ENCODE measurements at places on chromosomes 1 and 21.

DNA sequence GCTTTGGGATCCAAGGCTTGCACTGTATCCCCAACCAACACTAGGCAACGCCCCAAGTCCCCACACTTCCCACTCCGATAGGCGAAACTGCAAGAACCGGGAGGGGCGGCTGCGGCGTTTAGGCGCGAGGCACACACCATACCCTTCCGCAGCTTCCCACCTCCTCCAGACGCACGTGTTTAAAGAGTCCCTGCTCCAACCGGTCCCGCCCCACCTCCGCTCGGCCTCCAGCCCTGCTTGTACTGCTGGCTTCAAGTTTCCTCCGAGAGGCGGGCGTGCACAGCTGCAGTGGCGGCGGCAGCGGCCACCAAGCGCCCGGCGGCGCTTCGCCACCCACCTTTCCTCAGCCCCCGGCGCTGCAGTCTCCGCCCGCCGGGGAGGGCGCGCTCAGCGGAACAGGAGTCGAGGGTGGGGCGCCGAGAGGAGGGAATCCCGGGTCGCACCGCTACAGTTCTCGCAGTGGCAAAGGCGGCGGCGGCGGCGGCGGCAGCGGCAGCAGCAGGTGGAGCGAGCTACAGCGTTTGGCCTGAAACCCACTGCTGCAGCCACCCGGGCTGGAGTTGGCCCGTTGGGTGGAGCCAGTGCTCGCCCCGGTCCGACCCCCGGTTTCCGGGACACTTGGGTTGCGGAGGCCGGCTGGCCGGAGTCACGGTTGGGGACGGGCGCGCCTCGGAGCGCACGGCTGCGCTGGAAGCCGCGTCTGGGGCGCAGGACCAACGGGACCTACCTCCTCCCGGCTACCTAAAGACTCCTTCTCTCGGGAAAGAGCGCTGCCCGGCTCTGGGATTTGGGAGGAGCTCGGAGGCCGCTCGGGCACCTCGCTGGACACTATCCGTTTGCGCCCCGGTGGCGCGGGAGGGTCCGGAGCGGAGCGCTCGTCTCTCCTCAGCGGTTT, at the start of gene CNIH3:
Gene CNIH3 (plus strand): TSS at position 457 of the 895 bp plus-strand sequence. CDS start 858 bp downstream, outside the sequence.
- peak; percentile 90 for DNase-seq

DNA sequence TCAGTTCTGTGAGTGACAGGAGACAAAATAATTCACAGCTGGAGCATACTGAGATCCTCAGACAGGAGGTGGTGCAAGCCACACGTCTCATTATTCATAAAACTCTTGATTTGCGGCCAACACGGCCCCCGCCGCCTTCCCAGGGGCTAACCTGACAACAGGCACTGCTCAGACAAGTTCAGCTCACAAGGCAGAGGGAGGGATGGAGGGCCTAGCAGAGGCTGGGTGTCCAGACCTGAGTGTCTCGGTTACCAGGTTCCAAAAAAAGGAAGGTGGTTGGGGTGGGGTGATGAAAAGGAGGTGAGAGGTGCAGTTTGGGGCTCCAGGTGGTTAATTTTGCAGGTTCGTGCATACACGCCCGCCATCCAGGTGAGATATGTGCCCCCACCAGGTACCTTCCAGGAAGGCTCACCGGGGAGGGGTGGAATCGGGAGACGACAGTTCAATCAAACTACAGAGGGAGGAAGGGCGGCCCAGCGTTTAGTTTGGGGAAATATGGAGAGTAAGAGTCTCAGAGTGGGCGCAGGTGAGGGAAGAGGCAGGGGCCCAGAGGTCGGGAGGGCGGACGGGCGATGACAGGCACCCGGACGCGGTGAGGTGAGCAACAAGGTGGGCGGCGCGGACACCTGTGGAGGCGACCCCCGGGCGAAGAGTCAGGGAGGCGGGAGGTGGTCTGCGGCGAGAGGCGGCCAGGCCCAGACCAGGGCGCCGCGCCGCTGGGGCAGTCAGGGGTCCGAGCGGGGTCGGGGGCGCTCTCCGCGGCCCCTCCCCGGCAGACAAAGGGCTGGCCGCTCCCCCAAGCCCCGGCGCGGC, 629 bp downstream of the CTNNBIP1 start:
- DNase-seq = no peak

DNA sequence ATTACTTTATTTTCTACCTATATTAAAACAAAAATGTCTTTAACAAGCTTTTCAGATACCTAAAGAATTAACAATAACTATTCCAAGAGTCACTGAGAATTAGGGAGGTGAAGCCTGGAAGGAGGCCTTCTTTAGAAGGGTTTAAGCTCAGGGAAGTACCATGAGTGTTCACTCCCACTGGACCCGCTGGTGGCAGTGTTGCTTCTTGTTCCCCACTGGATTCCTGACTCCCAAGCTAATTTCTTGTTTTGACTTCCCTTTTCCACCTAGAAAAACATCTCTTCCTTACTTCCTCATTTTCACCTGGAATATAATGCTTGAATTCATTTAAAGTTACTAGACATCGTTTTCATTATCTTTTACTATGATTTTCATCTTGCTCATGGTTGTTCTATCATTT, 264.2 kb downstream of the HMCN1 start:
- no peak for DNase-seq

GRCh38 chr1:184212649-184213314, 161.3 kb downstream of the TSEN15 start:
- peak; percentile 24 for DNase-seq

GRCh38 chr21:26758083-26758880, 86.9 kb downstream of the ADAMTS1 start:
- DNase-seq = no peak

- DNase-seq = no peak
Observed at GRCh38 chr1:111729271-111729921, 9.8 kb downstream of the INKA2 start.

- no peak for DNase-seq
Observed at GRCh38 chr1:43779266-43779665, 71.9 kb downstream of the ST3GAL3 start.

GRCh38 chr1:241998412-241998921, 431 bp downstream of the MAP1LC3C start:
- no peak for DNase-seq

- no peak for DNase-seq
Observed at GRCh38 chr1:26861286-26861701, 1.7 kb upstream of the SFN start.

DNA sequence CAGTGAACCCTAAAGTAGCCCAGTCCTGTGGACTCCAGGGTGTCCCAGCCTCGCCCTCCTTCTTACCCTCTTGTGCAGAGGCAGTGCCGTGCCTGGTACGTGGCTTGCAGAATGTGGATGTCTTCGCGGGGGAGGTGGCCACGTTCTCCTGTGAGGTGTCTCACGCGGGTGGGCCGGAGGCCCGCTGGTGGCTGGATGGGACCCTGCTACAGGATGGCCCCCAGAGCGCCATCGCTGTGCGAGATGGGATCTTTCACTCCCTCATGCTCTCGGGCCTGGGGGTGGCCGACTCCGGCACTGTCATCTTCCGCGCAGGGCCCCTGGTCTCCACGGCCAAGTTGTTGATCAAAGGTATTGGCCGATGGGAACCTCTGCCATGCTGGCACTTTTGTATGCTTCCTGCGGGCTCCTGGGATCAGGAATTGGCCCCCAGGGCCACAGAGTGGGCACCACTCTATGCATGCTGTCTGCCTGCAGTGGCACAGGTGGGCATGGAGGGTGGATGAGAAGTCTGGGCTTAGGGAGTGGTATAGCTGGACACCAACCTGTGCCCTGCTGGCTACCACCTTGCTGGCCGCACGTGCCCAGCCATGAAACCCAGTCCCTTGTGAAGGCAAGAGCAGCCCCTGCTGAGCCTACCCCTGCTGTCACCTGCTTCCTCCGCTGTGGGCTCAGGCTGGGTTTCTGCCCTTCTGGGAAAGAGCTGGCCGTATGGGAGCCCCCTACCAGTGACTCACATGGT, 92.9 kb downstream of the TRIM11 start:
- DNase-seq = no peak

- no peak for DNase-seq
Observed at GRCh38 chr1:34362949-34363348, 186.2 kb downstream of the C1orf94 start.

DNA sequence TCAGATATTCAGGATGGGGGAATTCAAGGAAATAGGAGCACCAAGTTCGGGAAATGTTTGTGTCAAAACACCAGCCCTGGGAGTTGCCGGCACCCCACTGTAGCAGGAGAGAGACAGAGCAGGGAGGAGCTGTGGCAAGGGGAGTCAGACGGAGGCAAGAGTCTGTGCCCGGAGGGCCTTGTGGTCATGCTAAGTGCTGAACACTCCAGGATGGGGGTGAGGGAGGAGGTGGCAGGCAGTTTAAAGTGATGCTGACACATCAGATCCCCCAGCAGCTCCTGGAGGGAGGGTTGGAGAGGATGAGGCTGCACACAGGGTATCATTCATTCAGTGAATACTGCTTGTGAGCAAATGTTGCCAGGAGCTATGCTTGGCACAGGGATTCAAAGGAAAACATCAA, 150.3 kb upstream of the ETV3 start:
- no peak for DNase-seq

GRCh38 chr1:165351863-165352441, 4.6 kb downstream of the LMX1A start:
- no peak for DNase-seq

- DNase-seq = no peak
Observed at GRCh38 chr1:64983110-64983509, 16.8 kb upstream of the JAK1 start.

DNA sequence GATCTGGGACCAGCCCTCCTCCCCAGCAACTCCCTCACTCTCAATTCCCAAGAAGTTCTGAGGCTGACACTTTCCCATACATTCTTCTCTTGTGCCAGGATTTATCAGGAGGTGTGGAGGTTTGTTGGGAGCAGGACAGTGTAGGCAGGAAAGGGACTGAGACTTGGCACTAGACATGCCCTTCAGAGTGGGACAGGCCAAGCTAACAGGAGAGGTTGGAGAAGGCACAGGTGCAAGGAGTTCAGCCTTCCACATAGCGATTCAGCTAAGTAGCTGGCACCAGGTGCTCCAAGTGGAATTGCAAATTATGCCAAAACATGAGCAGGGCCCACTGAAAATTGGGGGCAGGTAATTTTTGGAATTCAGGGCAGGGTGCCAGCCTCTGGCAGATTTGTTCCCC, 83.0 kb upstream of the DUSP10 start:
- DNase-seq = no peak

DNA sequence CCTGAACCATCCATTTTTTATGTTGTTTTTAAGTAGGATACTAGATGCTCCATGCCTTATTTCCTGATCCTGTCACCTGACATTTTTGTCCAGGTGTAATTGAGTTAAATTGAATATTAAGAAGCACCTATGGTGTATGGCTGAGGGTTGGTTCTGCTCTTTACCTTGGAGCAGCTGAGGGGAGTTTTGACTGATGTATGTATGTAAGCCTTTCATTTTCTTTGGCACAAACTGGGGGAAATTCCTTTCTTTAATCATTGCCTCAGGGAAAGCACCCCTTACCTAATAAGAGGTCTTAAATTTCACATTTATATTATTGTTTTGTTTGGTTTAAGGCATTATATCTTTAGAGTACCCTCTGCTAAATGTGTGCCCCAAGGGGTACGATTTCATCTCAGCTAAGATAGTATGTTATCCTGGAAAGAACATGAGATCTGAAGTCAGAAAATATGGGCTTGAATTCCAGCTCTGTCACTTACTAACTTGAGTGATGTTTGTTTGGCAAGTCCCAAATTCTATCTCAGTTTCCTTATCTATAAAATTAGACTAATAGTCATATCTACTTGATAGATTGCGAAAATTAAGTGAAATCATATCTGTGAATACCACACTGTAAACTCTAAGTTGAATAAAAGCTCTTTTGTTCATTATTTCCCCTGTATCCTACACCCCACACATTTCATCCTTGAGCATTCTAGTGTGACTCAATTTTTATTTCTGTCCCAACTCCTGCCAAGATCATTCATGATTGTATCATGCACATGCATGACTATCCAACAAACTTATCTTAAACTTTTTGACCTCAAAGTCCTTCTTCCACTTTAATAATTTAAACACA, 57.7 kb upstream of the NUF2 start:
- DNase-seq = no peak

DNA sequence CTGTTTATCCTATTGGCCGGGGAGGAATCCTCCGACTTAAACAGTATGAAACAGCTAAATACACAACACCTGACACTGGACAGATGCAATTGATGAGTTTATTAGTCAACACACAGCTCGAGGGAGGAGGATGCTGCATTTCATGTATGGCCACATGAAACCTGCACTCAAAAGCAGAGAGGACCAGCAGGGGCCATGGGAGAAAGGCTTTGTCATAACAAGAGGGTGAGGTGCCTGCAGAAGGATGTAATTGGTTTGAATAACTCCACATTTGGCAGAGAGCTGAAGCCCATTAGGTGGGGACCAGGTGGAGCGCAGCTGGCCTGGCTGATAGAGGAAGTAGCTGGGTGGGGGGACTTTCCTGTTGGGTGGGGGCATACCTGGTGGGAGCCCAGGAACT, 599.1 kb downstream of the PTPRU start:
- no peak for DNase-seq

- DNase-seq = no peak
Observed at GRCh38 chr1:236844499-236845271, 49.6 kb downstream of the MTR start.

- no peak for DNase-seq
Observed at GRCh38 chr21:44405948-44406872, 49.1 kb upstream of the LRRC3 start.

- DNase-seq = no peak
Observed at GRCh38 chr1:6660415-6661049, 35.9 kb downstream of the THAP3 start.

GRCh38 chr1:36511804-36512798, 29.4 kb upstream of the CSF3R start:
- DNase-seq = peak; percentile 10

- no peak for DNase-seq
Observed at GRCh38 chr1:176896216-176896615, 268.3 kb downstream of the ASTN1 start.

GRCh38 chr1:5093042-5093441, 438.6 kb downstream of the AJAP1 start:
- DNase-seq = no peak

- DNase-seq = no peak
Observed at GRCh38 chr1:53669621-53670191, 69.3 kb downstream of the GLIS1 start.

DNA sequence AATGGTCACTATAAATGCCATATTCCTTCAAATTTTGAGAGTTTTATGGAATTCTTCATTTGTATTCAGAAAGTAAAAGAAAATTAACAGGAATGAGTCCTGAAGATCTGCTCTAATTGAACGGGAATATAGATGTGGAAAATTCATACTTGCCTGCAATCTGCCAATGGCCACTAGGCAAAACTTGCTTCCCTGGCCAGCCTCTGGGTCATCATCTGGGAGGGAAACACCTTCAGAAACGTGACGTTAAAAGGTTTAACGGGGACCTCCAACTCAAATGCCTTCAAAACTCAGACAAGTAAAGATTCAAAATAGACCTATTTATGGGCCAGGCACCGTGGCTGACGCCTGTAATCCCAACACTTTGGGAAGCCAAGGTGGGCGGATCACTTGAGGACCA, 21.7 kb upstream of the CTSK start:
- no peak for DNase-seq

DNA sequence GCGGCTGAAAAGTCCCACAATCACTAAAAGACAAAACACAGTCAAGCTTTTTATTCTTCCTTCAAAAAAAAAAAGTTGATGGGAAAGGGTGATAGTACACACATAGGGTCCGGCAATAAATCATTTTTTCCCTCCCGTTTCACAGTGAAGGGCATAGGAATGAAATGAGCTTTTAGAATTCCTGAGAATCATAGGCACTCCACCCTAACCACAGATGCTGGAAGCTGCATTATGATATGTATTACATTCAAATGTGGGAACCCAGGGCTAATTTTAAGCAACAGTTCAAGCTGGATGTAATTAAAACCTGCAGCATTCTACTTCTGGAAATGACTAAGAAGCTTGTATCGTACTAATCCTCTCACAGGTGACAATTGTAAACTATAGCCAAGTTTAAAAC, 75.7 kb upstream of the KCNJ15 start:
- DNase-seq = peak; percentile 81

Measured in HFF-Myc (cell line).